ENCODE measurements at places on chromosomes 11 and 22.

DNA sequence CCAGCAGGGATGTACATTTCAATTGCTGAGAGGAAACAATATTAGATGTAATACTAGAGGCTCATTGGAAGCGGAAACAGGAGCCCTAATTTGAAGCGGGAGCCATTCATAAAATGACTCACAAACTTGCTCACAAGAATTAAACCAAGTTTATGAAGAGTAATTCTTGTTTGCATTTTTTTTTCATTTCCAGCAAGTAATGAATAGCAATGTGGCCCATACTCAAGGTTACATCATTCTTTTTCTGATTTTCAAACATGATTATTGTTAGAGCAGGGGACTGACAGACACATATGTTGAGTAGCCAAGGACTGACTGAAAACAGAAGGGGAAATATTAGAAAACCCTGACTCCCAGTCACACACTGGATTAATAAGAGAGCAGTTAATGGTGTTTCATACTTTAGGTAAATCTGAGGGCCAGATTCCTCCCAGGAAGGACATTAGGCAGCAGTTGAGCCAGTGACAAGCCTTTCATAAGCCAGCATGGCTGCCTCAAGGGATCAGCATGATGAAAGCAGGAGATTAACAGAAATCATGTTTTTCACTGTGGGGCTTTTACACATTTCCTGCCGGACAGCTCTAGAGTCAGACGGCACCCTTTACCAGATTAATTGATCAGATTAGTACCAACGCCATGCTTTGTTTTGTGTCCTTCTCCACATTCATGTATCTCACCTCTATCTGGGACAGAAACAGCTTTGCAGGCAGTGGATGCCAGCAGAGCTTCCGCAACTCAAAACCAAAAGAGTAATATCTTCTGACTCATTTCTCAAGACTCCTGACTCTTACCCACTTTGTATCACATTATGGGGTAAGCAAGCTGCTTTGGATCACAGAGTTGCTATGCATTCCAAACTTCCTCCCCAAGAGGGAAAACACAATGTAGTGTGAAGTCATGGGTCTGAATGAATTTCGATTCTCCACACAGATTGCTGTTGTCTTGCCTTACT is 831.6 kb downstream of the KCNA4 start:
- no peak for DNase-seq

- DNase-seq, result no peak
Measured at GRCh38 chr11:2264366-2265053, 5.9 kb downstream of the ASCL2 start.

GRCh38 chr11:47503227-47503626 is 49.7 kb downstream of the CELF1 start:
- no peak for DNase-seq

DNA sequence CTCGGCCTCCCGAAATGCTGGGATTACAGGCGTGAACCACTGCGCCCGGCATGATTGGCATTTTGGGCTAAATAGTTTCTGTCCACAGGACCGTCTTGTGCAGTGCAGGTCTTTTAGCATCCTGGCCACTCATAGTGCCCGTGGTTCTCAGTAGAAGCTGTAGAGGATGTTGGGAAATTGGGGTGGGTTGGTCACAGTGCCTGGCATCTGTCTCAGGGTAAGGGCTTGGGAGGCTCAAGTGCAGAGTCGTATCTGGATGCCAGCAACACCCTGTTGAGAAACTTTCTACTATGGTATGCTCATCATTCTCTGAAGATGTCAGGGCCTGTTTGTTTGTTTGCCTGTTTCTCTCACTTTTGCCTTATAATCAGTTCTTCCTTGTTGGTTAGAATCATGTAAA is 21.9 kb downstream of the UBE2L3 start:
- no peak for DNase-seq

DNA sequence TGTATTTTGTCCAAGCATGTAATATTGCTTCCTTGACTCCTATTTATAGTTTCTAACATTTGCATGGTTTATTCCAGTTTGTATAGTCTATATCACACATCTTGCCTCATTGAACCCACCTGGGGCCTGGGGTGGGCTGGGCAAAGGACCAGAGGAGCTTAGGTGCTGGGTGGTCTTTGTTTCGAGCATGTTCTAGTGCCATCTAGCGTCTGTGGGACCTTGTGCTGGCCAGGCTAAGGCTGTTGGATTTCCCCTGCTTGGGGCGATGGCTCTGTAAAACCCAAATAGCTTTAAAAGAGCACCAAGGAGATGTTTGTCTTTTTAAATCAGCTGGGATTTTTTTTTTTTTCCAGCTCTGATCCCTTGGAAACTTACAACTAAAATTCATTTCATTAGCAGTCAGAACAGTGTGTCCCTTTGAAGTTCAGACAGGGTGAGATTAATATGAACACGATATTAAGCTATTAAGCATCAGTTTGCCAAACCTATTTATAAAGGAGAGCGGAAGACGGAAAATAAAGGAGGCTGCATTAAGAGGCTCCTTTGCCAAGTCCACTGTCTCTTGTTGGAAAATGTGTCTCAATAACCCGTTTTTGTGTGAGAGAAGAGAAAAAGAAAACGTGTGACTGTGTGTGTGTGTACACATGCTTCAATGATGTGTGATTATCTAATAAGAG is 157.4 kb downstream of the COMMD9 start:
- no peak for DNase-seq

- no peak for DNase-seq
Measured at GRCh38 chr11:70716216-70716615, 317.9 kb downstream of the CTTN start.

GRCh38 chr22:43697894-43698293 is 114.2 kb downstream of the EFCAB6 start:
- DNase-seq, result no peak

DNA sequence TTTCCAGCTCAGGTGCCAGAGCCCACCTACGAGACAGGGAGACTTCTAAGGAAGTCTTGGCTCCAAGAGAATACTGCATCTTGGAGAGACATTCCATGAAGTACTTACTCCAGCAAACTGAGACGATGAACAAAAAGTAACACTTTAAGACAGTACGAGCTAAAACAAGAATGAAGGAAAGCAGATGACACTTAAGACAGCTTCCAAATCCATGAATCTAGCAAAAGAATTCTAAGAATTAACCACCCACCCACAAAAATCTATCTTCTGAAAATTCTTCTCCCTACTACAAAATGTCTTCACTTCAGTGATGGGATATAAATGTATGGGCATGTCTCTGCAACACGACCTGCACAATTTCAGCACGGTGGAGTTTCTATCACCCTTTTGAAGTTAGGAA is 132.9 kb downstream of the C11orf58 start:
- DNase-seq, result no peak

- no peak for DNase-seq
Measured at GRCh38 chr22:21948824-21949568, 3.7 kb downstream of the PPM1F start.

GRCh38 chr11:119148720-119149017 is 183 bp upstream of the ABCG4 start:
- DNase-seq, result no peak

DNA sequence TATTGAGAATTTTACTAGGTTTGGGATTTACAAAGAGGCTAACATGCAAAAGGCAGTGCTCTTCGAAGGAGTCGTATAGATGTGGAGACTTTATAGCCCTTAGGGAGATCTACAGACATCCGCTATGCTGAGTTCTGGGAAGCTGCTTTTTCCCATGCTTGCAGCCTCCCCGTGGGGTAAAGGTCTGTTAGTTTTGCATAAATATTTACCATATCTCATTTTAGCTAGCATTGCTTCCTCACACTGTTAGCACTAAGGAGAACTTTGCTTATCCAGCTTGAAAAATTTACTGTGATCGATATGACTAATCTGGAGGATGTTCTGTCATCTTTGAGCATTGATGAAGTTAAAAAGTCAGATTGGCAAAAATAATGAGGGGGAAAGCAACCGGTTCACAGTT is 18.6 kb downstream of the ARHGEF12 start:
- no peak for DNase-seq

DNA sequence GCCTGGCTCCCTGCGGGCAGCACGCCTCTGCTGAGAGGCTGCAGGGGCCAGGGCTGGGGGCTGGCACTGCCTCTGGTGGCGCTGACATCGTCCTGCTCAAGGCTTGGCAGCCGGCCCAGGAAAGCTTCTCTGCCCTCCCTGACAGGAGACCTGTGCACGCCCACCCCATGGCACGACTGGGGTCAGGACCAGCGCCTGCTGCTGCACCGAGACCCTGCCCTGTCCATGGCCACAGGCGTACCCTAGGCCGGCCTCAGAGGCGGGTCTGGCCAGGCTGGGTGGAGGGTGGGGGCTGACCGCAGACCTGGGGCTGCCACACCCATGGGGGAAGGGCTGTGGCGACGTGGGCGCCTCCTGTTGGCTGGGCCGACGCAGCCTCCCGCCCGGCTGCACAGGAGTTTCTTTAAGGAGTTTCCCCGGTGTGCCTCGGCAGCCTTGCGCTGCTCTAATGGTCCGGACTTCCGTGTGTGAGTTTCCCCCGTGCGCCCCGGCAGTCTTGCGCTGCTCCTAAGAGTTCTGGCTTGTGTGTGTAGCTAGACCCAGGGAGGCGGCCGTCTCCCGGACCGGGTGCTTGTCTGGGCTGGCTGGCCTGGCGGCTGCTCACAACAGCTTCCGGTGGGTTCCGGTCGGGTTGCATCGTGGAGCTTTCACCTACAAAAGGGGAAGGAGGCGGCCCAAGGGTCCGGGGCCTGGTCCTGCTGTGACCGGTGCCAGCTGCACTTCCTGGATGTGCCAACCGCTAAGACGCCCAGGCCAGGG is 4.6 kb downstream of the TRABD start:
- no peak for DNase-seq

DNA sequence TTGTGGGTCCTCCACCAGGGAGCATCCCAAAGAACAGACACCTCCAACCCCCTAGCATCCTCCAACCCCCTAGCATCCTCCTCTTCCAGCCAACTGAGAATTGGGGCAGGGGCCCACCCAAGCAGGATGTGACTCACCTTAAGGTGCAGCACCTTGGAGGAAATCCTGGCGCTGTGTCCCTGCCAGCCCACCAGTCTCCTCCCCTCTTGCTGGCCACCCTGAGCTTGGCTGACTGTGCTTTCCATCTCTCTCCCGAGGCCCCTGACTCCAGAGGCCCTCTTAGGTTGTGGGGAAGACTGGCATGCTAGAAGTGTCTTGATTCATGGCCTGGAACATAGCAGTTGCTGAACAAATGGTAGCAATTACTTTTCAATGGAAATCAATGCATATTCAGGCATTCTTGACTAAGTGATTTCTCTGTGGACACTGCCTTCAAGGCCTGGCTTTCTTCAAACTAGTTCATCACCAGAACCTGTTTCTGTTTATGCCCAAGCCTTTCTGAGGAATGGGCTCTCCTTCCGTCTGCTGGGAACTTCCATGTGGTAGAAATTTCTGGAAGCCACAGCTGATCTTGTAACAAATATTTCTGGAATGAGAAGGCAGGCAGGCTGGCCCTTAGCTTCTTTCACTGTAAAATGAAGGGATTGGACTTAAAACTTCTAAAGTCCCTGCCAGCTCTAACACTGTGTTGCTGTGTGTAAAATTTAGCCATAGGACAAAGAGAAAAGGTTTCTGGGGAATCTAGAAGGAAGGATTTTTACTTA is 60.5 kb downstream of the CEP164 start:
- DNase-seq, result no peak

DNA sequence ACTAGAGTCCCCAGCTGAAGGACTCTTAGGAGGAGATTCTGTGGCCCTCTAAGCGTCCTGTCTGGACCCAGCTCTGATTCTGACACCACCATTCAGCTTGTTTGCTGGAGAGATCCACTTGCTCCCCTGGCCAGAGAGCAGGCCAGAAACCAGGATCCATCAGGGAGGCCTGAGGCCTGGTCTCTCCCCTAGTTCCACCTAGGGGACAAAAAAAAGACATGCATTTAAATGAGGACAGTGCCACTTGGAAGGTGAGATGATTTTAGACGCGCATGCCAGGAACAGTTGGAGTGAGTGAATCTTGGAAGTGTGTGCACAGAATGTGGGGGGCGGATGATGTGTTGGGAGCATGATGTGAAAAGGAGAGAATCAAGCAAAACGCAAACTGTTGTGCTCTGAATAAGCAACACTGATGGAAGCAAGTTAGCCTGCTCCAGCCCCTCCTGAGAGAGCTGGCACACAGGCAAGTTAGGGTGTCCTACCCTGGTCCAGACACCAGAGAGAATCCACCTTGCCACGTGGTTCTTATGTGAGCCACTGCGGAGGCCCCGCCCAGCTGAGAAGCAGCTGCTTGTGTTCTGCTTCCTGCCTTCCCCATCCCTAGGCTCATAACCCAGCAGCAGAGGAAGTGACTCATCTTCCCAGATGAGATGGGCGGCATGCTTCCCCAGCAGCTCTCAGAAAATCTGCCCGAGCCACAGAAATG is 8.0 kb upstream of the SLCO2B1 start:
- peak; percentile 30 for DNase-seq

GRCh38 chr22:20001082-20001638 is 15.5 kb downstream of the ARVCF start:
- no peak for DNase-seq

GRCh38 chr11:77141034-77141433 is 13.0 kb downstream of the MYO7A start:
- peak; percentile 31 for DNase-seq

- no peak for DNase-seq
Measured at GRCh38 chr11:123302751-123303195, 107.7 kb upstream of the CLMP start.

DNA sequence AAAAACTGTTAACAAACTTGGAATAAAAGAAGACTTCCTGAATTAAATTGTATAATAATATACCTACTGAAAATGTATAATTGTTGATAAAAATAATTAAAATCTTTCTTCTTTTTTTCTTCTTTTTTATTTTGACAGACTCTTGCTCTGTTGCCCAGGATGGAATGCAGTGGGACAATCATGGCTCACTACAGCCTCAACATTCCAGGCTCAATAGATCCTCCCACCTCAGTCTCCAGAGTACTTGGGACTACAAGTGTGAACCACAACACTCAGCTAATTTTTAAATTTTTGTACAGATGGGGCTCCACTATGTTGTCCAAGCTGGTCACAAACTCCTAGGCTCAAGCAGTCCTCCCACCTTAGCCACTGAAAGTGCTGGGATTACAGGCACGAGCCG is 1063.8 kb upstream of the CNTN5 start:
- DNase-seq, result no peak

GRCh38 chr22:35777335-35777975 is 59.8 kb downstream of the APOL5 start:
- DNase-seq, result no peak

DNA sequence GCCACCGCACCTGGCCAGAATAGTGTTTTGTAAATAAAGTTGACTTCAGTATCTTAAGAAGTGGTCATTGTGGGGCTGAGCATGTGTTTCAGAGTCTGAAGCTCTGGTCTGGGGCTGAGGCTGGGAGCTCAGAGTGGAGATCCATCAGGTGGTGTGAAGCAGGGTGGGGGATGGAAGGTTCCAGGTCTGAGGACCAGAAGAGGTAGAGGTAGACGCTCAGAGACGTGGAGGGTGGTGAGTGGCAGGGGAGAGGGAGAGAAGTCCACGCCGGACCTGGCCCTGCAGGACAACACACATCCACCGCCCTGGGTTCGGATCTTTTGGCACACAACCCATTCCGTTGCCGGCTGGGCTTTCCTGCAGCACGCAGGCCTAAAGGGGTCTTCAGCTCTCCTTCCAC is 40.7 kb downstream of the ARHGAP8 start:
- no peak for DNase-seq

GRCh38 chr22:19746726-19747125 is 13.9 kb upstream of the TBX1 start:
- DNase-seq, result no peak

- no peak for DNase-seq
Measured at GRCh38 chr11:131370901-131371790, 731 bp downstream of the NTM start.

All from NCI-H187 (cell line).